ENCODE measurements at places on chromosomes 4 and X.

- H3K36me3 ChIP-seq: no peaks in the 10 kb centered on the region
- H3K27me3 ChIP-seq: no peaks in the 10 kb centered on the region
- H3K27ac ChIP-seq: no peak overlapping the region
Measured at GRCh38 chr4:25113915-25114904, 46.0 kb downstream of the SEPSECS start.

DNA sequence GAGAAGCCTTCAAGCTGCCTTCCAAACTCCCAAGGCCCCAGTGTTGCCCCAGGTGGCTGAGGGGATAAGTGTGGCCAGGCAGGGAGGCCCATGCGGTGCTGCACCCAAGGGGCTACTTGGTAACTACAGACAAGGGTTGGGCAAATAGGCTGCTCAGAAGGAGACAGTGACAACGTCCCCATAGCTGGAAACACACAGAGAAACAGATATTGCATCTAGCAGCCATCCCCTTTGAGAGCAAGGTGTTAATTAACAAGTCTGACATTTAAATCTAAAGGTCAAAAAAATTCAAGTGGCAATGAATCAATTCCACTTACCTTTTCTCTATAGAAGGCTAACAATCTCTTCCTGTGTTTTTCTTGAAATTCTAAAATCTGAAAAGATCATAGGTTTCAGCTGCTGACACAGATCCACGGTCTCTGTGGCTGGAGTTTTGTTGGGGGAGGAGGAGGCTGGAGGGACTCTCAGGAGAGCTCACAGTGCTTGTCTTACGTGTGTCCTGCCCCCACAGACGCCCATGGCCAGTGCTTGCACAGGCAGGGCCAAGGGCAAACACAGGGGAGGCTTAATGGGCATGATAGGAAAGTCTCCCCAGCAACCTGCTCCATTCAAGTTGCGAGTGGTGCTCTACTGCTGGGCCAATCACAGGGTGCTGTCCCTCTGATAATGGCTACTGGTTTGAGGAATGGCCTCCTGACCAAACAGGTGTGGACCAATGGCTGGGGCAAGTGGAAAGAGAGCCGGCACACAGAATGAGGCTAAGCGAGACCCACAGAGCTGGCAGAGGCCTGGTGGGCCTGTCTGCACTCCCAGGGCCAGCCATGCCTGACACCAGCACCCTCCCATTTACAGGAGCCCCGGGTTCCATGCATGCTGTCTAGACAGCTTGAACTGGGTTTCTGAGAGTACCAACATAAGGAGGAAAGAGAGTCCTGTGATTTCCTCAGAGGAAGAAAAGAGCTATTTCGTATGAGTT, 22.6 kb downstream of the RNF212 start:
- H3K4me3 ChIP-seq: no peak overlapping the region
- no peaks in the 10 kb centered on the region for H3K36me3 ChIP-seq
- no peak for DNase-seq

DNA sequence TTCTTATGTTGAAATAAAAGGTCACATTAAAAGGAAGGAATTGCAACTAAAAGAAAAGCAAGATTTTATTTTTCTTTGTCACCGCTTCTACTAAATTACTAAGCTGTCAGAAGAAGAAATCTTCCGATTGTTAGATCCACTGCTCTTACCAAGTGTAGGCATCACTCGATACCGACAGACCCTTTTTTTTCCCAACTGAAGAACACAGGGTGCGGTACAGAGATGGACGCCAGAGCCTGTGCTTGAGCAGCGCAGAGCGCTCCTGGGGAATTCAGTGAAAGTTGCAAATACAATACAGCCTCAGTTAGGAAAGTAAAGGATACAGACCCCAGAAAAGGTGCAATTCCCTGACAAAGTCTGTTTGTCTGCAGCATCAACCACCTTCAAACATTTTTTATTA, 94.9 kb upstream of the WDR17 start:
- H3K4me3 ChIP-seq: no peak overlapping the region
- H3K27me3 ChIP-seq: no peaks in the 10 kb centered on the region
- no peak overlapping the region for H3K27ac ChIP-seq
- H3K4me1 ChIP-seq: no peaks in the 10 kb centered on the region
- no peak for DNase-seq

- H3K4me1 ChIP-seq: no peaks in the 10 kb centered on the region
- no peaks in the 10 kb centered on the region for H3K27me3 ChIP-seq
- H3K4me3 ChIP-seq: no peak overlapping the region
- H3K27ac ChIP-seq: no peak overlapping the region
Measured at GRCh38 chrX:47235691-47236103, 2.9 kb downstream of the USP11 start.

DNA sequence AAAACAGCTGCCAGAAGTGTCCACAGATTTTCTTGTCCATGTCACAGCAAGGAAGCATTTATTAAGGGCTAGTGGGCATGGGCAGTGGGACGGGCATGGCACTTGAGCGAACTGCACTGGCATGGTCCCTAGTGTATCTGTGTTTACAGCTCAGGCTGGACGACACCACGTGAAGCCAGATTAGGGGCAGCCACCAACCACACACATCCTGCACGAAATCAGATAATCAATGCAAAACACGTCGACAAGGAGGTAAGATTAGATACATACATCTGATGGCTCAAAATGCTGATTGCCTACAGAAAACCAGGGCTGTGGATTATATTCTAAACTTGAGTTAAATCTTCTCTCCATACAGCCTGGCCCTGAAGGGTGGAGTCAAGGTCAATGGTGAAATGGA, 103.8 kb upstream of the ATP6AP2 start:
- no peak overlapping the region for H3K27ac ChIP-seq
- H3K4me1 ChIP-seq: peaks cover 22% of the 10 kb centered on the region
- H3K27me3 ChIP-seq: no peaks in the 10 kb centered on the region
- DNase-seq: no peak
- H3K4me3 ChIP-seq: no peak overlapping the region

- H3K4me1 ChIP-seq: peaks cover 79% of the 10 kb centered on the region
- no peak overlapping the region for H3K4me3 ChIP-seq
- H3K36me3 ChIP-seq: peaks cover 1% of the 10 kb centered on the region
- no peak for DNase-seq
- H3K27ac ChIP-seq: peak overlapping the region; percentile 70
Measured at GRCh38 chr4:41160856-41161255, 53.5 kb downstream of the APBB2 start.

- H3K27me3 ChIP-seq: no peaks in the 10 kb centered on the region
- no peak overlapping the region for H3K4me3 ChIP-seq
- H3K27ac ChIP-seq: no peak overlapping the region
- no peak for DNase-seq
- no peaks in the 10 kb centered on the region for H3K36me3 ChIP-seq
Measured at GRCh38 chr4:3148926-3149325, 74.4 kb downstream of the HTT start.

GRCh38 chrX:630612-631496, at the start of gene SHOX:
TSS of gene SHOX (plus strand) at chrX:630791. CDS start at chrX:630898, 107 bp downstream.
- H3K4me1 ChIP-seq: no peaks in the 10 kb centered on the region
- DNase-seq: no peak
- H3K27ac ChIP-seq: no peak within 1 kb of the TSS
- no peaks in the 10 kb centered on the region for H3K36me3 ChIP-seq

GRCh38 chr4:2799224-2799911, 6.5 kb downstream of the SH3BP2 start:
- H3K4me1 ChIP-seq: peaks cover 5% of the 10 kb centered on the region
- H3K27me3 ChIP-seq: no peaks in the 10 kb centered on the region
- H3K36me3 ChIP-seq: no peaks in the 10 kb centered on the region
- DNase-seq: peak; percentile 15

- peaks cover 19% of the 10 kb centered on the region for H3K4me1 ChIP-seq
- no peaks in the 10 kb centered on the region for H3K36me3 ChIP-seq
- peak overlapping the region; percentile 70 for H3K27ac ChIP-seq
- DNase-seq: peak; percentile 25
- no peak overlapping the region for H3K4me3 ChIP-seq
Measured at GRCh38 chrX:45806410-45807121, 605.9 kb upstream of the DIPK2B start.

GRCh38 chr4:63063760-63064159, 1345.5 kb downstream of the TECRL start:
- no peaks in the 10 kb centered on the region for H3K4me1 ChIP-seq
- no peaks in the 10 kb centered on the region for H3K36me3 ChIP-seq
- no peak overlapping the region for H3K27ac ChIP-seq
- DNase-seq: no peak

DNA sequence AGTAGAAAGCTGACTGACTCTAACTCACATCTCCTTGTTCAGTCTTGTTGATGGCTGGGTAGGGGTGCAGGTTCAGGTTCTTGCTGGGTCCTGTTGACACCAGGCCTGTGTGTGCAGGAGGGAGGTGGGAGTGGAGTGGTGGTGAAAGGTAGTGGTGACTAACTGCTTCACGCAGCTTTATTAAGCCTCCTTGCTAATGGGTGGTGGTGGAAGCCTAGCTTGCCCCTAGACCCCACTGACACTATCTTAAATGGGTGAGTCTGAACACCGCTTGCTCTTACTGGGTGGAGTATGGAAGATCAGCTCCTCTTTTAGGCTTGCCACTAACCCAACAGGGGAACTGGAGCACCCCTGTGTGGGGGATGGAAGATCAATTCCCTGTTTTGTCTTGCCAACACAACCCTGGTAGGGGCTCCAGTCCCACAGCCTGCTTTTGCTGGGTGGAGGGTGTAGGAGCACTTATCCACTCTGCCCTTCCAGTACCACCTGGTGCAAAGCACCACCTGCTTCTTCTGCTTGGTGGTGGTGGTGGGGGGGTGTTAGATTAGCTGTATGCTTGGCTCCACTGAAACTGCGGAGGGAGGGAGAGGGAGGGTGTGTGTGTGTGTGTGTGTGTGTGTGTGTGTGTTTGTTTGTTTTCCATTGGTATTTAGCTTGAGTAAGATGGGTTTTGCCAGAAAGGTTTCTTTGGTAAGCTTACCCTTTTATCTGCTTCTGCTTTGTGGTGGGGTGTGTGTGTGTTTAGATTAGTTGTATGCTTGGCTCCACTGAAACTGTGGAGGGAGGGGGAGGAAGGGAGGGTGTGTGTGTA, 25.6 kb downstream of the KDM6A start:
- H3K4me3 ChIP-seq: no peak overlapping the region
- H3K4me1 ChIP-seq: no peaks in the 10 kb centered on the region
- H3K27me3 ChIP-seq: no peaks in the 10 kb centered on the region

- no peaks in the 10 kb centered on the region for H3K27me3 ChIP-seq
- H3K4me3 ChIP-seq: no peak overlapping the region
- H3K36me3 ChIP-seq: peaks cover 7% of the 10 kb centered on the region
- no peak overlapping the region for H3K27ac ChIP-seq
- DNase-seq: no peak
Measured at GRCh38 chr4:1731180-1731579, 9.9 kb downstream of the TACC3 start.

DNA sequence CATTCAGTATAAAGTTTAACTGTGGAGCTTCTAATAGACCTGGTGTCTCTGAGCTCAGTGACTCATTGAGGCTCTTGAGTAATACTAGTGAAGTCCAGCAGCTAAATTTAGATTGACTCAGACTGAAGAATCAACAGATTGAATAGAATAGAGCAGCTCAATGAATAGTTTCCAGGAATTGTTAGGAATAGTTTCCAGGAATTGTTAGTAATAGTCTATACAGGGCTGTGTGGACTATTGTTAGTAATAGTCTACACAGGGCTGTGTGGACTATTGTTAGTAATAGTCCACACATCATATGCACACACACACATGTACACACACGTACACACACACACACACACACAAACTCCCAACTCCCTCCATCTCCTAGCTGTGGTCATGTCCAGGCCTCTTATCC, 3.0 kb downstream of the GIMD1 start:
- DNase-seq: no peak
- H3K4me1 ChIP-seq: peaks cover 23% of the 10 kb centered on the region
- no peak overlapping the region for H3K4me3 ChIP-seq
- H3K27me3 ChIP-seq: no peaks in the 10 kb centered on the region

All from Caco-2 (cell line).